ENCODE measurements at places on chromosomes 11 and 22. TPM values are rescaled to one million over a fixed set of nuclear protein-coding genes. Genes with fewer than 3 reads are reported as not detected.

- no peak for DNase-seq
Observed at GRCh38 chr11:88378422-88379066, 41.0 kb upstream of the CTSC start.

P2RX6 gene
- total RNA-seq, result 0.23 TPM

KIAA1671 gene
- 35.0 TPM for total RNA-seq

DNA sequence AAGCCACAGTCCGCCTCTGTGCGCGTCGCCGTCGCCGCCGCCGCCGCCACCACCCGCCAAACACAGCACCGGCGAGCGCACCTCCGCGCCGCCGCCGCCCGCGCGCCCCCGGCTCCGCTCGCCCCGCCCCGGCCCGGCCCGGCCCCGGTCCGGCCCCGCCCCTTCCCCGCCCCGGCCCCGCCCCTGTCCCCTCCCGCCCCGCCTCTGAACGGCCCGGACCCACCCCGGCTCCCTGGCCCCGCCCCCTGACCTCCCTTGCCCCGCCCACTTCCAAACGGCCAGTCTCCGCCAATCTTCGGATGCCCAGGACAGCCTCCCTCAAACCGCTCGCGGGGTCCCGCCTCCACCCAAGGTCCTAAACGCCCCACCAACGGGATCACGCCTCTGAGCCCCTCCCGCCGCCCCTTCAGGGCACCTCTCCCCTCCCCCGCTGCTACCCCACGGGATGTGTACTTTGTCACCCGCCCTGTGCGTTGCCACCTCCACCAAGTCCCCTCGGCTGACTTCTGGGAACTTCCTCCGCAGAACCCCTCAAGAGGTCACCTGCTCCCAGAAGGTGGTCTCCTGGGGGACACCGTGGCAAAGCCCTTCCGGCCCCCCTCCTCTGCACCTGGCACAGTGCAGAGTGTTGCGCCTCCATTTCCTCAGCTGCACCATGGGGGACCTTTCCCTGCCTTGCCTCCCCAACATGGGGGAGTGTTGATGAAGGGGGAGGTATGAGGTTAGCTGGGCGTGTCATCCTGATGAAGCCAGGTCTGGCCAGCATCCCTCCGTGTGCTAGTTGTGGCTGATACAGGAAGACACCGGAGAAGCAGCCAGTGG, at the start of gene KIAA0930:
TSS of gene KIAA0930 (minus strand) at position 85 of the 822 bp plus-strand sequence. CDS start 191 bp downstream, outside the sequence.
- peak; percentile 86 for DNase-seq

GRCh38 chr11:126112547-126112946, 49.9 kb upstream of the CDON start:
- no peak for DNase-seq

- no peak for DNase-seq
Observed at GRCh38 chr11:113689768-113690618, 16.1 kb downstream of the TMPRSS5 start.

DNA sequence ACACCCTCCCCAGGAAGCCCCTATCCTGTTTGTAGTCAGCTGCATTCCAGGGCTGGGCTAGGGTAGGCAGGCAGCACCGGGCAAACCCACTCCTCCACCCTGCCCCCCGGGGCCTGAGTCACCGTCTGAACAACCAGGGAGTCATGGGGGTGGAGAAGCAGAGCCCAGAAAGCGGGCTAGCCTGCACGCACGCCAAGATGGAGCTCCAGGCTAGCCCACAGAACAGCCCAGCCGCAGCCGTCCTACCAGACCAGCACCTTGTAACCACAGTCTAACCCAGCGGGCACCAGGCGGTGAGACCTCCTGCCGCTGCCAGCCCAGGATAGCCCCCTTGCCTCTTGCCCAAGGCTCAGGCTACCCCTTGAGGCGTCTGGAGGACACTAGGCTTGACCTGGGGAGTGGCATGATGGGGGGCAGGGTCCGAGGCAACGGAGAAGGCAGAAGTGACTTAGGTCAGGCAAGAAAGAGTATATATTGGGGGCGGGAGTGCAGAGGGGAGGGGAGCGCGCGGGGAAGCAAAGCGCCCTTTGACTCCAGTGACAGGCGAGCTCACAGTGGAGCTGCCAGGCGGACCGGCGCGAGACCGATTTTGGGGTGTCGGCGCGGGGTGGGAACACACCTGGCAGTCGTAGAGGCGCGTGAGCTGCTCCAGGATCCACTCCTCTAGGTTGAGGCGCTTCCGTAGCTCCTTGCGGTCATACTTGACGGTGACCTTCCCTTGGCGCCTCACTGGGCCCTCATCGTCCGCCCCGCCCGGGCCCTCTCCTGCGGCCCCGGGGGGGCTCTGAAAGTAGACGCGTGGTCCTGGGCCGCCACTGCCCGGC, 734 bp downstream of the PPP1R14B start:
- peak; percentile 76 for DNase-seq

DNA sequence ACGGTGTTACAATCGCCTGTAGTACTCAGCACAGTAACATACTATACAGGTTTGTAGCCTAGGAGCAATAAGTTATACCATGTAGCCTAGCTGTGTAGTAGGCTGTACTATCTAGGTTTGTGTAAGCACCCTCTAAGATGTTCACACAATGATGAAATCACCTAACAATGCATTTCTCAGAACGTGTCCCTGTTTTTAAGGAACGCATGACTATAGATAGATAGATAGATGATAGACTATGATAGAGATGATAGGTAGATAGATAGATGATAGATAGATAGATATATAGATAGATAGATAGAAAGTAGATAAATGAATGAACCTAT, 203.9 kb downstream of the FAM76B start:
- no peak for DNase-seq

GRCh38 chr11:91800208-91800914, 424.3 kb upstream of the FAT3 start:
- DNase-seq, result no peak

Measured in activated CD4-positive, alpha-beta memory T cell treated with anti-CD3 and anti-CD28 coated beads, Interleukin-2, amount 10 ng/mL, durations not matched to agents 7 days and 5 days (primary cell).